Fibroblast of mammary gland (primary cell): ENCODE measurements at places on chromosomes 4 and X.

DNA sequence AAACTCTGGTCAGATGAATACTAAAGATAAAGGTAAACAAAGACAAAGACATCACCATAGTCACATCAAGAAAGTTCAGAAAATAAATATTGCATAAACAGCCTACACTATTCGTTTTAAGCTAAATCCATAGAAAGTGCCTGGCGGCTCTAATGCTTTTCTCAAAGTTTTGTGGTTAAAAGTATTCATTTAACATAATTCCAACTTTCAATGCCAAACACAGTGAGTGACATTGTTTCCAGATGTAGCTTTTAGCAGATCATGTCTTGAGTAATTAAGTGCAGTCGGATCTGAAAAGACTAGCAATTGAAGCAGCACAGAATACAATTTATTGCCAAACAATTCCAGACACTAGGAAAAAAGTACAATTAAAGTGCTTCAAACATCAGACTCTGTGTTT is 287.1 kb upstream of the ADGRL3 start:
- no peak for DNase-seq

GRCh38 chr4:6885953-6886557 is 23.6 kb upstream of the TBC1D14 start:
- DNase-seq, result peak; percentile 66

GRCh38 chr4:38621028-38621684 is 42.8 kb upstream of the KLF3 start:
- DNase-seq, result peak; percentile 76

DNA sequence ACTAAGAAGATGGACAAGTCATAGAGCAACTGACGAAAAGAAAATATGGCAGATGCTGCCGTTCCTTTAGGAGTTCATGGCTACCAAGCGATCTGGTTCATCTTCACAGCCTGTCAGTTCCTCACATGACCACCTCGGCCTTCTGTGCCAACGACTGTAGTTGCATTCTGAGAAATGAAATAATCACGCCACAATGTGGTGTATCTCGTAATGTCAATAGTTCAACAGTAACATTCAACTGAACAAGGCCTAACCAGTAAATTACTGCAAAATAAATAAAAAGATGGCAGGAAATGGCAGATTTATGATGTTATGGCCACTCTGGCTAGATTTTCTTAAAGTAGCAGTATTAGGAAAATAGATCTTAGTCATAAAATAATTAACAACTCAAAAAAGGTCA is 4.4 kb downstream of the GPRIN3 start:
- no peak for DNase-seq

GRCh38 chrX:113384628-113385027 is 544.0 kb upstream of the AMOT start:
- DNase-seq, result peak; percentile 91

- no peak for DNase-seq
Measured at GRCh38 chr4:68905939-68906779, 45.4 kb downstream of the UGT2A3 start.
